Endodermal cell (in vitro differentiated cells): ENCODE measurements at places on chromosomes 4 and X.

- no peak for DNase-seq
Measured at GRCh38 chr4:142262956-142263355, 583.1 kb downstream of the INPP4B start.

DNA sequence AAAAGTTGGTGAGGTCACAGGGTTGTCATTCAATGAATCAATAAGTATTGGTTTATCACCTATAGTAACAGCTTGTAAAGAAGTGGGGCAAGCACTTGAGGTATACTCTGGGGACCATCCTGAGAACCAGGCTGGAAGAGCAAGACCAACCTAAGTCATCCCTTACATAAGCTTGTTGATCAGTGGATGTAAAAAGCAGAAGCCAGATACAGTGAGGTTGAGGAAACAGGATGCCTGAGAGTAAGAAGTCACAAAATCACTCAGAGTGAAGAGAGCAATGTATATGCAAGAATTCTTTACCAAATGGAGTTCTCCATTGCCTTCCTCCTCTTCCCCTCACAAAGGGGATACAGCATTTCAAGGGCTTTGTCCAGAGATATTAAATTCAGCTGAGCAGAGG, 76.3 kb upstream of the PACRGL start:
- no peak for DNase-seq

DNA sequence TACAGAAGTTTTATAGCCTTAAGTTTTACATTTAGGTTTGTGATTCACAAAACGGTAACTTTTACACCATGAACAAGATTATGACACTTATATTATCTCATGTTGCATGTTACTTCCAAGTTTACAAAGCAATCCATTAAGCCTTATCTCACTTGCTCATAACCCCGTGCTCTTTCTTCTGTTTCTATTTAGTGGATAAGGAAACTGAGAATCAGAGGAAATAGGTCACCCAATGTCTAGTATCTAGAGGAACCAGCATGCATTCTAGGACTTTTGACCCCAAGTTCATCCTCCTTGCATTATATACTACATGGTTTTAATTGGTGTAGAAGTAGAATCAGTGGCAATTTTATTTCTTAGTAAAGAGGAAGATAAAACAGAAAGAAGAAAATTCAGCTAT, 67.0 kb upstream of the ANXA3 start:
- no peak for DNase-seq

DNA sequence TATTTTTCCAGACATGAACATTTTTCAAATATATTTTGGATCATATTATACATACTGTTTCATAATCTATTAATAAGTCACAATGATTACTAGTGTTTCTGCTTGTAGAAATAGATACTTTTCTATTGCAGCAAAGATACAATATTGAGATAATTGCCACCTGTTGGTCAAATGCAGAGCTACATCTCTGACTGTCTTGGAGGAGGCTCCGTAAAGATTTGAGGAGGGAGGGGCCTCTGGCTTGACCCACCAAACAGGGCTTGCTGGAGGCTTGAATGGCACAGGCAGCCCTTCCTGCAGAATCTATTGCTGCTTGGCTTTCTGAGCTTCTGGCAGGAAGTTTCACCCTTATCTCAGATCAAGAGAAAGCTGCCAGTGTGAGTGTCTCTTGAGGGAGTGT, 99.3 kb upstream of the ARMCX2 start:
- DNase-seq: peak; percentile 85

DNA sequence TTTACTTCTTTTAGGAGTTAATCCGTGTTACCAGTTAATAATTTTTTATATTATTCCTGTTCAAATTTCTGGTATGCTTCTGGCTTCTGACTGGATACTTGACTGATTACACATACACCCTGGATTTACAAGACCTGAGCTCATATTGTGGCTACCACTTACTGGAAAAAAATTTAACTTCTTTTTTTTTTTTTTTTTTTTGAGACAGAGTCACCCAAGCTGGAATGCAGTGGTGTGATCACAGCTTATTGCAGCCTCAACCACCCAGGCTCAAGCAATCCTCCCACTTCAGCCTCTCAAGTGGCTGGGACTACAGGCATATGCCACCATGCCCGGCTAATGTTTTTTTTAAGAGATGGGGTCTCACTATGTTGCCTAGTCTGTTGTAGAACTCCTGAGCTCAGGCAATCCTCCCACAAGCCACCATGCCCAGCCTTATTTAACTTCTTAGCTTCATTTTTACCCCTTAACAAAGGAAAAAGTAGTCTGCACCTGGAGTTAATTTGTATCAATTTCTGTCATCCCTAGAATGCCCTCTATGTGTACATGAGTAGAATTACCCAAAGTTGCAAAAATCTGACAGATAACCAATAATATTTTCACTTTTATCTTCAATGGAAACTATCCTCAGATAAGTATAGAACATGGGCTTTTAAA, 50.3 kb downstream of the TMEM165 start:
- no peak for DNase-seq

GRCh38 chrX:34562006-34562405, 95.1 kb downstream of the TMEM47 start:
- DNase-seq: no peak

DNA sequence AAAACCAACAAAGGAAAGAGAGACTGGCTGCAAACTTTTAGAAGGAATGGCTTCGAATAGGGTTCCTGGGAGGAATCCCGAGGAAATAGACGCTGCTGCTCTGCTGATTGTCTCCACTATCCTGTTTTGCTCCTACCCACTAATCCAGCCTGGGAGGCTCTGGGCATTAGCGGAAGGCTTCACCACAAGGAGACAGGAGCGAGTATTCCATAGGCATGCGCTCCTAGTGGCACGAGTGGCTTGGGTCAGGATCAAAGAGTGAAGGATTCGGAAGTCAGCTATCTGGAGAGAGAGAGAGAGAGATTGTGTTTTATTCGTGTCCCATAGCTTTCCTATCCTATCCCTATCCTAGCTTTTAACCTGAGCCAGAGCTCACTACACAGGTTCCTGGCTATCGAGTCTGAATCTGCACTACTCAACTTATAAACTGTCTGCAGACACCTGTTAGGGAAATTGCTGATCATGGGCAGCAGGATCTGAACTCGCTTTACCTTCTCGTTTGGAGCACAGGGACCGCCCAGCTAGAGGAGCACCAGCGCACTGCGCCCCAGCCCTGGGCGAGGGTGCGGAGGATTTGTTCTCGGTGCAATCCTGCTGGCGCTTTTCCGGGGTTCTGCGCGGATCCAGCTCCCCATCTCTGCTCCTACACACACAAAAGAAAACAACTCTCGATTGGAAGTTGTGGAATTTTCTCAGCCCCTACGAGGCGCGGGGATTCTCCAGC, 740 bp upstream of the NPY2R start:
- peak; percentile 88 for DNase-seq

GRCh38 chr4:189377569-189377968, 563.1 kb upstream of the FRG1 start:
- DNase-seq: no peak

GRCh38 chr4:86848136-86848535, 1.0 kb downstream of the SLC10A6 start:
- peak; percentile 57 for DNase-seq

DNA sequence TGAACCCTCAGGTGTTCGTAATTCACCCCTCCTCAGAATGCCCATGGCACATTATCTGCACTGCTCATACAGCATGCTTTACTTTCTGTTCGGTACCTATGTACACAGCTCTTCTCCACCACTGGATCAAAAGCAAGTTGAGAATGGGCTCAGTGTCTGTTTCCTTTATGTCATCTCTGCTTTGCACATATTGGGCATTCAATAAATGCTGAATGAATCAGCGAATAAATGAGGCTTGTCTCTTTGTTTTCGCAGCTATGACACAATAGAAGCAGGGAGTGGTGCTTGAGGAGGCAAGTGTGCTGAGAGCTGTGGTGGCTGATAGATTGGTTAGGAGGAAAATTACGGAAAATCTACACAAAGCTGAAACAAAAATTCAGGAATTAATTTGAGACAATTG, 109.1 kb upstream of the VMA21 start:
- no peak for DNase-seq

GRCh38 chrX:133373386-133374079, 41.8 kb downstream of the GPC4 start:
- DNase-seq: no peak

DNA sequence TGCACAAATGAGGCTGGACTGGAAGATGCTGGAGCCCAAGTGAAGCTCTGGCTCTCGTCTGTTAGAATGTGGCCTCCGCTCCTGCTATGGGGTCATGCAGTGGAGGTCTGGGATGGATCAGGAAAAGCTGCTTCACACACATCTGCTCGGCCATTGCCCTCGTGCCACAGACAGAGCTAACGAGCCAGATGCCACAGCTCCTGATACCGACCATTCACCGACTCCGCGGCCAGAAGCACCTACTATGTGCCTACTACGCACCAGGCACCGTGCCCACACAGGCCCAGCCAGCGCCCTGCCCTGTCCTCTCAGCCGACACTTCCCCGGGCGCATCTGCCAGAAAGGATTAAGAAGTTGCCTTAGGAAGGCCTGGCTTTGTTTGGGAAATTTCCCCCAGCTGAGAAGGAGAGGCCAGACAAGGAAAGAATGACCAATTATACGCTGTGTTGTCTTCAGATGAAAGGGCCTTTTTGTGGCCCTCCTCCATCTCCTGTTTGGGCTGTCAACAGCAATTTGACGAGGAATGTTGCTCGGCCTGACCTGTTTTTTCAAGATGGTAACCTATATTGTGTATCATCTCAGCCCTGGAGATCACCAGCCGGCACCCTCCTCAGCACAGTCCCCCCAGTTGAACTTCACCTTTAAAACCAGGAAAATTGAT, 34.3 kb downstream of the HMX1 start:
- DNase-seq: peak; percentile 73

DNA sequence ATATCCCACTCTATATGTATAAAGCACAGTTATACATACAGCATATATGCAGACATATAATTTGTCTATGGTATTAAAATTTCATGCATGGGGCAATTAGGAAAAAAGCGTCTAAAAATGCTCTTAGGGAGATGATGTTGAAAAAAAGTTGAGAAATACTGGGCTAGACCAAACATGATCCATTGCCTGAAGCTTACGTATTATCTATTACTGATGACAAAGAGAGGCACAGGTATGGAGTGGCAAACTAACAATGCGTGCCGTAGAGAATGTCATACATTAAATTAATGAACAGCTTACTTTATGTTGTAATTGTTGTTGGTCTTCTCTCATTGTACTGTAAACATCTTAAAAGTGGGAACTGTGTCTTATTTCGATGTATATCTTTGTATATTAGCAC, 13.9 kb downstream of the RHOH start:
- no peak for DNase-seq
